ENCODE measurements at places on chromosomes 11 and 22.

GRCh38 chr11:86726118-86726753, 53.8 kb upstream of the ME3 start:
- no peak for DNase-seq

GRCh38 chr11:122268601-122269130, 152.7 kb upstream of the BLID start:
- no peak for DNase-seq

DNA sequence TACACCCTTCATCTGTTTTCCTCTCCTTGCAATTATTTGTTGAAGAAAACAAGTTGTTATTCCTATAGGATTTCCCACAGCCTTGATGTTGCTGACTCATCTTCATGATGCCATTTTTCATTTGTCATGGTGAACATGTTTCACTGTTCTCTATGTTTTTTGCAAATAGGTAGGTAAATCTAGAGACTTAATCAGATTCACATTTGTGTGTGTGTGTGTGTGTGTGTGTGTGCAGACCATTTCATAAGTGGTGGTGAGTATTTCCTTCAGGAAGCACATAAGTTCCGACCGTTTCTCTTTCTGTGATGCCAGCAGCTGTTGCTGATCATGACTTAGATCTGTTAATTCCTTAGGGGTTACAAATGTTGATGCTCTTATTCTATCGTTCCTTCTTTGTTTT, 80.3 kb upstream of the IZUMO1R start:
- no peak for DNase-seq

- DNase-seq, result no peak
Observed at GRCh38 chr22:50202130-50202666, 1.4 kb downstream of the SELENOO start.
